Forelimb muscle (tissue), 1 donor: ENCODE measurements at places on chromosomes 3 and 15.

- DNase-seq, result no peak
These were observed 5.2 kb downstream of the PRSS50 start for GRCh38 chr3:46712191-46713049.

DNA sequence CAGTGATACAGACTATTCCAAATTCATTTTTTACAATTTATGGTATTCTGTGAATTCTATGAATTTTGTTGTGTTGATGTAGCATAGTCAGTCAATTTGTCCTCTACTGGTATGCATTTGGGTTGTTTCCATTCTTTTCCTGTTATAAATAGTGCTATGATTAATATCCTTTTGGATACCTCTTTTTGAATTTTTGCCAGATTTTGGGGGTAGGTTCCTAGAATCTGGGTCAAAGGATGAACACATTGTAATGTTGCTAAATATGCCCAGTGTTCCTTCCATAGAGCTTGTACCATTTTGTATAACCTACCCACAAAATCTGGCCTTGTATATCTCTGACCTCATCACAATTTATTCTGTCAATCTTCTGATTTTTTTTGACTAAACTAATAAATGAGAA is 44.4 kb upstream of the C3orf38 start:
- DNase-seq, result no peak

DNA sequence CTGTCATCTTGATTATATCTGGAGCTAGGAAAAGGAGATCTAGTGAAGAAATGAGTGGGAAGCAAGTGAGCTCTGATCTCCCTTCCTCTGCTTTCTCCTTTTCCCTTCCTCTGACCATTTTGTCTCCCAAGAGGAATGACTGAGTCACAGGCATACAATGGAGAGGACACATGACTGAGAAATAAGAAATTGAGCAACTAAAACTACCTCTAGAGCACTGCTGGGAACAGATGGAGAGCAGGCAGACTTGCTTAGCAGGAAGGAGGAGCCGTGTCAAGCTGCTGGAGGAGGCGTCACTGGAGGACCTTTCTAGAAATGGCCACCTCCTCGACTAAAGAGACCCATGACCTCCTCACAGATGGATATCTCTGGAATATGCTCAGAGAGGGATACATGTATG is 66.9 kb upstream of the MYO5C start:
- no peak for DNase-seq

GRCh38 chr3:141798448-141798845 is 35.2 kb downstream of the GRK7 start:
- no peak for DNase-seq

GRCh38 chr15:52360229-52361203 is 64.9 kb upstream of the MYO5C start:
- no peak for DNase-seq

DNA sequence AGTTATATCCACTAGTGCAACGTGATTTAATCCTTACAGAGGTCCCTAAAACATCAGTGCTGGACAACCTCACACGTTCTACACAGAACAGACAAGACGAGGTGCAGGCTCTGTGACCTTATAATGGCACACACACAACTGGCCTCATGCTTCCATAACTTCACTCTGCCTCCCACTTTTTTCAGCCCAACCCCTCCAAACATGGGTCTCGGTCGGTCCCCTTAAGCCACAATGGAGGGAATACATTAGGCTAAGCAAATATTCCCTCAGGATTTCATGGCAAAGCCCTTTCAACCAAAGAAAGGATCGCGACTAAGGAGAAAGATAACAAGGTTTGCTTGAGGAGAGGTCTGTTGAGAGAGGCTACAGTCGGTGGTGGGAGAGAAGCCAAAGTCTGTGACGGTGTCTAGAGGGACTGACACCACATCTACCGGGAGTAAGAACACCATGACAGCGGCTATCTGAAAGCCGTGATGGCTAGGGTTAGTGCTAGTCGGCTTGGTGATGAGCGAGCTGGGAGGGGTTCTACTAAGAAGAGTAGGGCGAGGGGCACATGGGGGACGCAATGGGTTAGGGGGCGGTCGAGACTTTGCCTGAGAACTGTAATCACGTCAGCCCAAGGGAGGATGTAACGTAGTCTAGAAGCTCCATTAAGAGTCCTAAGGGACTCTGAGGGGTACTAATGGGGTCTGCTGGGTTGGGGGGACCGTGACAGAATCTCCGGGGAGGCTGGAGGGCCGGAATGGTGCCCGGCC is 1.0 kb downstream of the MYO9A start:
- DNase-seq, result peak; percentile 17

DNA sequence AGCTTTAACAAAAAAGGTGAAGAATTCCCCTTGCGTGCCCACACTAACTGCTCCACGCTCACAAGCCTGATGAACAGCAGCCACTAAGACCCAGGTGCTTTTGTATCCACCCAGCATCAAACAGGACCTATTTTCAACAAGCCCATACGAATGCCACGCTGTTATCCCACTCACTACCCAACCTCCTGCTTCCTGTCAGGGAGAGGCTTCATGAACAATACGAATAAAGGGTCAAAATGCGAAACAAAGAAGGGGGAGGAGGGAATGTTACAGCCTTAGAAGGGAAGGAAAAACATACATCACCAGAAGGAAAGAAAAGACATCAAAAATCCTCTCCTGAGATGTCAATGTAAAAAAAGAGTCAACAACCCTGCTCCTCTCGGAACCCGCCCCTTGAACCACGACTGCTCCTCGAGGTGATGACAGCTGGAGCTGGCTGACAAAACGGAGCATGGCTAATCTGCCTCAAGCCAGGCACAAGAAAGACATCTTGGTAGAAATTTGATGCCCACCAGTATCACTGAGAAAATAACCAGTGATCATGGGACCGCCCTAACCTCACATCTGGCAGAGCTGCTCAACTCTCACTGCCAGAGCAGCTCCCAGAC is 9.7 kb downstream of the ERC2 start:
- DNase-seq, result no peak

- DNase-seq, result no peak
These were observed 220.1 kb upstream of the CBLB start for GRCh38 chr3:106088899-106089298.

- no peak for DNase-seq
These were observed at the start of gene CLRN1 for GRCh38 chr3:150972366-150973071. Gene CLRN1, minus strand, starts transcription at chr3:150972727. Its CDS starts 19 bp downstream, at chr3:150972708.

- DNase-seq, result no peak
These were observed 67.7 kb downstream of the SCN5A start for GRCh38 chr3:38581774-38582173.

- no peak for DNase-seq
These were observed 157.9 kb upstream of the NUDT16 start for GRCh38 chr3:131223373-131224289.

GRCh38 chr3:181896605-181897004 is 184.9 kb downstream of the SOX2 start:
- no peak for DNase-seq

GRCh38 chr3:159170436-159171003 is 368.7 kb downstream of the MFSD1 start:
- no peak for DNase-seq

DNA sequence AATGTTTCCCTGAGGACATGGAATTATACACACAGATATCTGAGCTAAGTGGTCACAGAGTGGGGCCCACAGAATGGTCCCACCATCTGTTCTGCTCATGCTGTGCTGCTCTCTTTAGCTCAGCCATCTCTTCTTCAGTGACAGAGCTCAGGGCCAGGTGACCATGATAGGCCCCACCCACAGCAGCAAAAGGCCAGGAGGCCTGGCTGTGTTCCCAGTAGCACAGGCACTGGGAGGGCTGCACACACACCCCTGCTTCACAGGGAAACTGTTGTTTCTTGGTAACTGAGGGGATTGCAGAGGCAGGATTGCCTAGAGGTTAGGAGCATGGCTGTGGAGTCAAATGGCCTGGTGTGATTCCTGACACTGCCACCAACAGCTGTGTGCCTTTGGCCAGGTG is 4.8 kb upstream of the FBXW12 start:
- no peak for DNase-seq

GRCh38 chr3:79236496-79236895 is 531.3 kb downstream of the ROBO1 start:
- no peak for DNase-seq

DNA sequence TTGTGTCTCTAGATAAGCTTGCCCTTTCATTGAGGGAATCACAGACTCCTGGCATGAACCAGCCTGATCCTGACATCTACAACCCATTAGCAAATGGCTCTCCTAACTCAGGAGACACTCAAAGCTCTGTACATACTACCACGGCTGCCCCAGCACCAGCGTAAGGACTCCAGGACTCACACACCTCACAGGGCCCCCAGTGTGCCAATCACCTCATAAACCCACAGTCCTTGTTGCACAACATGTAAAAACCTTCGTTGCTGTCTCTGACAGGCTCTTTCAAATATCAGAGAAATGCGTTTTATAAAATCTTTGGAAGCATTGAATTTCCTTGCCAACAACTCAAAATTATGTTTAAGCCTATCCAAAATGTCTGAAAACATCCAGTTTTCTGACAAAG is 7.3 kb downstream of the FYCO1 start:
- DNase-seq, result no peak

GRCh38 chr3:48423883-48424695 is 5.8 kb downstream of the PLXNB1 start:
- no peak for DNase-seq

DNA sequence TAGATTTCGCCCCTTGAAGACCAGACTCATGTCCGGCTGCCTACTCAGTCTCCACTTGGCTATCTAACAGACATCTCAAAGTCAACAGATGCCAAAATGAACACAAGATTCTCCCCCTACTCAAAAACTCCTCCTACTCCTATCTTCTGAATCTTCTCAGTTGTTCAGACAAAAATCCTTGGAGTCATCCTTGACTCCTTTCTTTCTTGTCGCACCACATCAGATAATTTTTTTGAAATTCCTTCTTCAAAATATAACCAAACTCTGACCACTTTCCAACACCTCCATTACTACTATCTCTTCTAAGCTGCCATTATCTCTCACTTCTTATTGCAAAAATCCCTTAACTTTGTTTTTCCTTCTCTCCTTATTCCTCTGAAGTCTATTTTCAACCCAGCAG is 141.9 kb upstream of the SLC7A14 start:
- no peak for DNase-seq

DNA sequence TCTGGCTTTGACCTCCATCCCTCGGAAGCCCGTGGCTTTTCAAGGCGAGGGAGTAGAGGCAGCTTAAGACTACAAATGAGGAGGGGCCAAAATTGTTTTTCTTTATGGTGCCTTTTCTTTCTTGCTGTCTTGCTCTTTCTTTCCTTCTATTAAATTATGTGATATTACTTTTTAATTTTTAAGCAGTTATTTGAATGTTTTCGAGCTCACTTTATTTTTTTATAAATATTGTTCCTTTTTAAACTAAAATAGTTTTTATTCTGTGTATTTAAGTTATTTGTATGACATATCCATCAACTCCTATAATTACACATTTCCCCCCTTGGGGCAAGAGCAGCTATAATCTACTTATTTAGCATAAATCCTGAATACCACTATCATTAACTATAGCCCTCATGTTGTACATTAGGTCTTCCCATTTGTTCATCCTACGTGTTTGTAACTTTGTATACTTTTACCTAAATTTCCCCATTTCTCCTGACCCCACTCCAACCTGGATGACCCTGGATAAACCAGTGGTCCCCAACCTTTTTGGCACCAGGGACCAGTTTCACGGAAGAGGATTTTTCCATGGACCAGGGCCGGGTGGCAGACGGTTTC is 622 bp upstream of the PLSCR1 start:
- no peak for DNase-seq

GRCh38 chr3:24494618-24495325 is at the start of gene THRB:
Gene THRB, minus strand, starts transcription at chr3:24494850.
- DNase-seq, result no peak

DNA sequence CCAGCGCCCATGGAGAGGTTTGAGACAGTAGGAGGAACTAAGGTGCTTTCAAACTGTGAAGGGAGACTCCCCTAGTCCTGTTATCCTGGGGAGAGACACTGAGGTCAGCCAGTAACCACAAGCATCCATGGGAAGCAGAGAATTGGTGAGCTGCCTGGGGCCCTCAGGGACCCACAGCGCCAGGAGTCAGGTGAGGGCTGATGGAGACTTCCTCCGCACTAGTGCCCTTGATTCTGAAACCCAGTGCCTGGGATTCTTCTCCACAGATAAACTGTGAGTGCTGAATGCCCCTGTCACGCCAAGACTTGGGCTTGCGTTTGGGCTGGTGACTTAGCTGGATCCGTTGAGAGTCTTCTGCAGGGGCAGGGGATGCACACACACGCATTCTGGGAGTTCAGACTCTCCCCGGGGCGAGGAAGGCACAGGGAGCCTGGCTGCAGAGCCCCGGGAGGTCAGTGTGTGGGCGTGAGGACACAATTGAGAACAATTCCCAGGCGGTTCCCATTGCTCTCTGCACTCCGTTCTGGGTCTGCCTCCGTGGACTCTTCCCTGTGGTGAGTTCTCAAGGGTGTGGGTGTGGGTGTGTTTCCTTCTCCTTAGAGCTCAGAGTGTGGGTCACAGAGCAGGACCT is 37.9 kb upstream of the SLCO2A1 start:
- no peak for DNase-seq

DNA sequence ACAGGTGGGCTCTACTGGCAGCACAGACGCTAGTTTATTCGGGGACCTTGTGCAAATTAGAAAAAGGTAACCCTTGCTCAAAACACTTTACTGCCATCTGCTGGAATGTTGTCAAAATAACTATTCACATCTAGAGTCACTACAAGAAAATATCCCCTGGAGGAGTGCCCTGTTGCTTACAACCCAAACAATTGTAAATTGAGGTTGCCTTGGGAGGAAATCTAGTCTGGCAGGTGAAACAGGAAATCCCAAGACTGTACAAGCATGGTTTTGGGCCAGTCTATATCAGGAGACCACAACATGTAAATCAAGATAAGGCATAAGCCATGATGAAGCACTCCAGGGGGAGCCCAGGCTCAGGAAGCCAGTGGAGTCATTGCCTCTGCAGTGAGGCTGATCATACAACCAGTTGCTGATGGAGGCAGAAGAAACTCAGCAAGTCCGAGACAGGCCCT is 136.8 kb upstream of the ACP3 start:
- no peak for DNase-seq

DNA sequence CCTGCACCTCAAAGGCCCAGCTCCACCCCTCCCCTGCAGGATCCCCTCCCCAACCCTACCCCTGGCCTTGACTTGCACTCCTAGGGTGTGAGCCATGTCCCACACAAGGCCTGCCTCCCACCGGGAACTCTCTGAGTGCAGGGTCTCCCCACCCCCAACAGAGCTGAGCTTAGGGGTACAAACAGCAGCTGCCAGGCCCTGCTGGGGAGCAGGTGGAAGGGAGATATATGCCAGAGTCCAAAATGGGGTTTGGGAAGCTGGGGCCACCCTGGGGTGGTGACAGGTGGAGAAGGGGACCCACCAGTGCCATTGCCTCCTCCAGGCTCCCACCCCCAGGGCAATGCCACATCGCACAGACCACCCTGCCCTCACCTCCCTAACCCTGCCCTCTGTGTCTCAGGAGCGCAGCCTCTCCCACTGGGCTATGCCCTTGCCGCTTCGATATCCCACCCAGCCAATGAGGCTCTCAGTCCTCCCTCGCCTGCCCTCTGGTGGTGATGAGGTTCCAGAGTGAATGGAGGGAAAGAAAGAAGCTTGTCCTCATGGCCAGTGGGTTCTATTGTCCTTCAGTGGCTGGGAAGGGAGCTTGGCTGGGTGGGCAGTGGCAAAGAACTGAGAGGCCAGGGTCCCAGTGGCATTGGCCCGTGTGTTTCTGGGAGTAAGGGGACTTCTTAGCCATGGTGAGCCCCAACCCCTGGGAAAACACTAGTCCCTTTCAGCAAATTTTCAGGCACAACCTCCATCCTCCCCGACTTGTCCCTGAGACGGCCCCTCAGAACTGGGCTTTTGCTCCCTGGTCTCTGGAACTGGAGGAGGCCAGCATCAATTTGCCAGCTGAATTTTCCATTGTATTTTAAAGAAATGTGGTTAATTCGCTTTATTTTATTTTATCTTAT is 46.8 kb downstream of the CYP11A1 start:
- no peak for DNase-seq
